A549 treated with AZD2906 at 1 μM for 4 hours (cell line): ENCODE measurements at places on chromosomes 5 and 9. TPM values are rescaled to one million over a fixed set of nuclear protein-coding genes. Genes with fewer than 3 reads are reported as not detected.

The HSD17B3 gene
- 0.09 to 0.22 TPM (median 0.18 TPM) in 3 of 5 replicates, not detected in the others for total RNA-seq

The NOL6 gene
- total RNA-seq: 66.8 to 75.7 TPM (median 73.8 TPM) in 5 replicates

The KLHL9 gene
- 15.3 to 20.3 TPM (median 18.6 TPM) in 5 replicates for total RNA-seq

The CD14 gene
- total RNA-seq: 3.2 to 4.2 TPM (median 4.0 TPM) in 5 replicates

The SELENOP gene
- total RNA-seq: 0.15 to 0.58 TPM (median 0.37 TPM) in 5 replicates

The SLC9A3 gene
- 2.0 to 2.3 TPM (median 2.2 TPM) in 5 replicates for total RNA-seq

The LEAP2 gene
- total RNA-seq: 0.43 to 1.2 TPM (median 0.65 TPM) in 5 replicates

The CNOT8 gene
- total RNA-seq: 29.6 to 38.6 TPM (median 34.4 TPM) in 5 replicates

The LHFPL2 gene
- 54.0 to 70.7 TPM (median 64.2 TPM) in 5 replicates for total RNA-seq

The HAND1 gene
- 0.39 to 0.83 TPM (median 0.45 TPM) in 5 replicates for total RNA-seq

The UTP15 gene
- total RNA-seq: 17.9 to 21.8 TPM (median 18.5 TPM) in 5 replicates
